A375 (cell line): ENCODE measurements at places on chromosomes 3 and 15. TPM values are rescaled to one million over a fixed set of nuclear protein-coding genes. Genes with fewer than 3 reads are reported as not detected.

MAGEL2 gene
- total RNA-seq, result 0.08 and 0.15 TPM in 2 replicates

NOX5 gene
- 0.11 and 0.13 TPM in 2 replicates for total RNA-seq

ABI3BP gene
- total RNA-seq, result 0.98 and 2.6 TPM in 2 replicates

MPI gene
- total RNA-seq, result 89.8 and 103 TPM in 2 replicates

CD96 gene
- 98.1 and 108 TPM in 2 replicates for total RNA-seq

HERC2 gene
- total RNA-seq, result 38.7 and 44.8 TPM in 2 replicates

PLSCR2 gene
- not detected in 2 replicates for total RNA-seq

ILDR1 gene
- not detected in 2 replicates for total RNA-seq

UROC1 gene
- total RNA-seq, result not detected in 2 replicates

LRTM1 gene
- total RNA-seq, result not detected in 2 replicates
